ENCODE measurements at places on chromosomes 6 and 20.

GRCh38 chr20:20267685-20268370 is 100.1 kb upstream of the INSM1 start:
- DNase-seq, result no peak

DNA sequence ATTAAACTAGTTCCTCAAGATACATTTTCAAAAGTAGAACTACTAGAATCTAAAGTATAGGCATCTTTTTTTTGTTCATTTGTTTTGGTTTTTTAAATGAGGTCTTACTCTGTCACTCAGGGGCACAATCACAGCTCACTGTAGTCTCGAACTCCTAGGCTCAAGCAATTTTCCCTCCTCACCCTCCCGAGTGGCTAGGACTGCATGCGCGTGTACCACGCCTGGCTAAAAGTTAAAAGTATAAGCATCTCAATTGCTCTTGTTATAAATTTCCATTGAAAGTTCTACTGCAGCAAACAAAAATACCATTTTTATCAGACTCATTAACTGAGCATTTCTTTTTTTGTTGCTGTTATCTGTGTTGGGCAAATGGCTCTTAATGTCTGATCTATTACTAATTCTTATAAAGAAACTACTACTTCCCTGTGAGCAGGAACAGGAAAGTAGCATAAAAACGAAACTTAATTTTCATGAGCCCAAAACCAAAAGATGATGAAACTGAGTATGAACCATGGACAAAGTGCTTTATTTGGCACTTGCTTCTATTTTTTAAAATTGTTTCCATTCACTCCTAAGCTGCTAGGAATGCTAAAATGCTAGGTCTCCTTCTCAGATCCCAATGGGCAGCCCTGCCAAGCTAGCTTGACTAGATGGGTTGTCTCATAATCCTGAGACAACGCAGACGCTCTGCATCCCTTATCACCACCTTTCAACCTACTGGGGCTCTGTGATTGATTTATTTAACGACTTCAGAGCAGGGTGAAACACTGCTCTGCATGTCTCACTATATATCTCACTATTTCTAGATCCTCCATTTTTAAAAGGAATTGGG is 36.9 kb downstream of the TRPC4AP start:
- no peak for DNase-seq

DNA sequence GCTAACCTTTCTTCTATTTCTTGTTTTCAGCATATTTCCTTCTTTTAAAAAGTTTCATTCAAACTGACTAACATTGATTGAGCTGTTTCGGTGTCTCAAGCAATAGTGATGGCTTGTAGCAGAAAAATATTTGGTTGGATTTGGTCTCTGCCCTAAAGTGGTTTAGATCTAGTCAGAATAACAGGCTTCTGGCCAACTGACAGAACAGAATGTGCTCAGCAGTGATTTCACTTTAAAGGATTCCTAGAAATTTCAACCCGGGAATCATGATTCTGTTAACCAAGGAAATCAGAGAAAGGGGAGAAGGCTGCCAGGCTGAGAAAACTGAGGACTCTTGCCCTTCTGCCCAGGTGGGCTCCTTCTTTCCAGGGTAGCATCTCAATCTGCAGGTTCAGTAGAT is 16.6 kb upstream of the GSTA1 start:
- DNase-seq, result no peak

- no peak for DNase-seq
Measured at GRCh38 chr6:107633680-107634323, 143.9 kb downstream of the SOBP start.

GRCh38 chr6:129774697-129775447 is 64.9 kb upstream of the ARHGAP18 start:
- no peak for DNase-seq

- no peak for DNase-seq
Measured at GRCh38 chr20:25209911-25210310, 14.4 kb downstream of the ENTPD6 start.

DNA sequence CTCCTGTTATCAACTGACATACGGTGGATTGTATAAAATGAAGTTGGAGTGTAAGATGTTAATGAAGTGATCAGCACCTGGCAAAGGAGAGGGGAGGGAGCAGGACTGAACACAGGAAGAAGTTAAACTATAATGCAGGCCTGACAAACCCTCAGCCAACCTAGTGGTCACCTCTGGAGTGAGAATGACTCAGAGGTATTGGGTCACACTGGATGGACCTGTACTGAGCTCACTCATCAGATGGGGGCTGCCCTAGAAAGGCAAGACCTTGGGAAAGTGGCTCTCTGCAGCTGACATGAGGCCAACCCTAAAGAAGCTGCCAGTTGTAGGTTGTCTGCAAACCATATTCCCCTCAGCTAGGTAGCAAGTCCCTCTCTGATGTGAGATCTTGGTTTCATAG is 193.3 kb upstream of the HTR1E start:
- DNase-seq, result no peak

DNA sequence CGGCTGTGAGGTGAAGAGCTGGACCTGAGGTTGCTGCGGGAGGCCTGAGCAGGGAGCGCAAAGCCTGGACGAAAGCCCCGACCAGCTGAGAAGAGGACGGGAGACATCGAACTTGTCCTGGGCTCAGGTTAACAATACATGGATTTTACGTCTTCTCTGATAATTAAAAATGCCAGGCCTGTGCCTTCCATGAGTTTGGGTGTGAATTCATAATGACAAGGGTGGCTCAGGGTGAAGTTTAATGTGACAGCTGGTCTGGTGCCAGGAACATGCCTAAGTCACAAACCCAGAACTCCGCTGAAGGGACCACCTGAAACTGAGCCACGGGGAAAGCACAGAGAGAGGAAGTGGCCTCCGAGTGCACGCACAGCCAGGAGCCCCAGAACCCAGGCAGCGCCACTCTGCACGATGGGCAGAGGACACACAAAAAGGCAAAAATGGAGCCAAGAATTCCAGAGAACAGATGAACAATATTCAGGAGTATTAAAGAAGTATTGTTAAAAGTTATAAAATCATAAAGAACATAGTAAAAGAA is 150.1 kb upstream of the RPS6KA2 start:
- no peak for DNase-seq

DNA sequence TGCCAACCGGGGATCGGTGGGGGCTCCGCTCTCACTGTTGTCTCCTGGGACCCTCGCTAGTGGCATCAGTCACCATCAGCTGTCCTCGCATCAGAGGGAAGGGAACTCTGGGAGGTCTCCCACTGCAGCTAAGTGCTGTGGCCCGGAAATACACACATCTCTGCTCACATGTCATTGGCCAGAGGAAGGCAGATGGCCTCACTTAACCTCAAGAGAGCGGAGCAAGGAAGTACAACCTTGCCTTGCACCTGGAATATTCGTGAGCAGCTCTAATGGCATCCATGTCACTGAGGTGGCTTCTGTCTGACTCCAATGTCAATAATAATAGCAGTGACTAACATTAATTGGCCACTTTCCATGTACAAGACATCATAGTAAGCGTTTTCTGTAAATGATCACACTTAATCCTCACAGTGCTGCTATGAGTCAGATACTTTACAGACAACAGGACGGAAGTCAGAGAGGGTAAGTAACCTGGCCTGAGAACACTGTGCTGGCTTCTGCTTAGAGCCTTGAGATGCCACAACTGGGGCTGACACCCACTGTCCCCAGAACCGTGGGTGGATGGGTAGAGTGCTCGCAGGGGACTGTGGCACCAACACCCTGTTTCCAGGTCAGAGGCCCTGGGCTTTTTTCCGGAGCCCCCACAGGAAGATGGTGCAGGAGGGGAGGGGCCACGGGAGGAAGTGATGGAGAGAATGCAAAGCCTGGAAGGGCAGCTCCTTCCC is 6.0 kb downstream of the LHFPL5 start:
- DNase-seq, result peak; percentile 50

DNA sequence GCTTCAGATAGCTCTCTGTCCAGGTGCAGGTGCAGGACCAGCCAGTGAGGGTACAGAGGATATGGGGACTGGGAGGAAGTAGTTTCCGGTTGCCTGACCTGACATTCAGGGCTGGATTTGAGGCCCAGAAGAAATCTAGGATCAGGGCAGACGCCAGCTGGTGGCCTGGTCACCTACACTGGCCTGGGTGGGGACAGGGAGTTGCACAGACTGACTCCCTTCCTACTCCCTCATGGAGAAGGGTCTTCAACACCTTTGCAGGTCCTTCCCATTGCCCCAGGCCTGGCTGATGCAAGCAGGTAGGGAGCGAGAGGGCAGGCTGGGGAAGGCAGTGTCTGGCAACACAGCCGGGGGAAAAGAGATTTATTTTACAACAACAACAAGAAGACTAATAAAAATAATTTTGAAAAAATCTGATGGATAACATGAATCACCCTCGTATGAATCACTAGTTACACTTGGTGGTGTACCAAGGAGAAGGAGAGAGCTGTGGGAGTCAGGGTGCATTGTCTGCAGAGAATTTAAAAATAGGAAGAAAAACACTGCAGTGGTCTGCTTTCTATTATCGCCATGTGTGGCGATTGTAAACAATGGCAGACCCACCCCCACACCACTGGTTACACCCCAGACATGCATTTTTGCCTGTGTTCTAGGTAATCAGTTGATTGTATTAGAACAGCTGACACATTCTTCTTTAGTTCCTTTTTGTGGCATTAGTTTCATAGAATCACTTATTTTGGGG is 62.3 kb upstream of the SNX9 start:
- DNase-seq, result no peak

DNA sequence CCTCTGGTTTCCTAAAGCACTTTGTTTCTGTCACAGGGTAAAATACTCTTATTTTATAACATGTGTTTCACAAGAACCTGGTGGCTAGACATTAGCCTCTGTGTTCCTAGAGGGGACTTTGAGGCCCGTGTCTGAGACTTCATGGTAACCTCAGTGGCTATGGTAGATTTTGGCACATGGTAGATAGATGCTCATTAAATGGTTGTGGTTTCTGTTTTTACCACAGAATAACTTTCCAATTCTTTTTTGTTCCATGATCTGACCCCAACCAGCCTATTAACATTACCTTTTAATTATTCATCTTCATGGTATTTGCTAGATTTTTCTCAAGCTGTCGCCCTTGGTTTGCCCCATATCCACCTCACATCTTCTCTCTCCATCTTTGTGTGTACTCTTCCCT is 34.3 kb downstream of the CCN2 start:
- DNase-seq, result no peak

GRCh38 chr6:85670573-85670972 is 27.9 kb upstream of the SYNCRIP start:
- no peak for DNase-seq

- no peak for DNase-seq
Measured at GRCh38 chr6:138897031-138897430, 91.0 kb downstream of the REPS1 start.

- DNase-seq, result no peak
Measured at GRCh38 chr6:45789238-45789637, 226.4 kb downstream of the CLIC5 start.

DNA sequence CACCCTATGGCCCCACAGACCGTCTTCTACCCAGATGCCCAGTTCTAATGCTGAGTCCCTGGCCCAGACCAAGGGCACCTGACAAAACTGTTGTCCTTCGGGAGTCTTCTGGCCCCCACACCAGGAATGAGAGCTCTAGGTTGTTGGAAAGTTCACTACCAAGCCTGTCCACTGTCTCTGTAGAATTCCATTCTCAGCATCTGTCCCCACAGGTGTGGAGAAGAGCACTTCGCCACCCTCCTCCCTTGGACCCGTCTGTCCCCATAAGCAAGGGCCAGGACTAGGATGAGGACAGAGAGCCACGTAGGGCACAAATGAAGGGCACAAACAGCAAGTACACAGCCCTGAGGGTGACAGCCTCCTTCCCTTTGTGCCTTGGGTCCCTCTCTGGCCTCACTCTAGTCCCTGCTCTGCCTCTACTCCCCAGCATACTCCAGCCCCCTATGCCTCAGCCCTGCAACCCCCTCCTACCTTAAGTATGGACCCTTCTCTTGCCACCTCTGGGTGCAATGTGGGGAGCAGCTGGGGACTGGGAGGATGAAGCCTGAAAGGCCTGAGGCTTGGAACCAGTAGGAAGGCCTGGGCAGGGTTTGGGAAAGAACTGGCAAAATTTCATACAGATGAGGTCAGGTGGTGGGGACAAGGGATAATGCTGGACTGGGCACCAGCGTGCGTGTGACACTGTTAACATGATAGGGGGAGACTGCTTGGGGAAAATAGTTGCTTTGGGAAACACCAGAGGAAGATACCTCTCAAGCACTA is 4.3 kb downstream of the LZTS3 start:
- DNase-seq, result no peak

GRCh38 chr6:22828179-22829062 is 259.1 kb downstream of the HDGFL1 start:
- peak; percentile 32 for DNase-seq

- DNase-seq, result no peak
Measured at GRCh38 chr20:52015155-52015554, 176.4 kb downstream of the ZFP64 start.

DNA sequence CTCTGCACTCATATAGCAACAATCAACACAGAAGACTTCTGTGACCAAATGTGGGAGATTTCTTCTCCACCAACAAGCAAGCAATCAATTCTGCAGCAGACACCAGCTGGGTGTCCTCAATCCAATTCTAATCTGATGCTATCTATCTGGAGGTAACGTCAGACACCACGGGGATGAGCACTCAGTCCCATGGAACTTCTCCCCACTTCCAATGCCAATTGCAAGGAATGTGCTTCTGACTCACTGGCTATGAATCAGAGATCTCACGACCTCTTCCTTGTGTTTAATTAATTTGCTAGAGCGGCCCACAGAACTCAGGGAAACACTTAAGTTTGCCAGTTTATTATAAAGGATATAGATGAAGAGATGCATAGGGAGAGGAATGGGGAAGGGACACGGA is 103.5 kb upstream of the SIRPG start:
- no peak for DNase-seq

- no peak for DNase-seq
Measured at GRCh38 chr6:70735513-70735912, 67.8 kb downstream of the SMAP1 start.

- no peak for DNase-seq
Measured at GRCh38 chr6:105194591-105194990, 14.8 kb upstream of the POPDC3 start.

- DNase-seq, result no peak
Measured at GRCh38 chr6:13256266-13257001, 71.9 kb downstream of the TBC1D7 start.

DNA sequence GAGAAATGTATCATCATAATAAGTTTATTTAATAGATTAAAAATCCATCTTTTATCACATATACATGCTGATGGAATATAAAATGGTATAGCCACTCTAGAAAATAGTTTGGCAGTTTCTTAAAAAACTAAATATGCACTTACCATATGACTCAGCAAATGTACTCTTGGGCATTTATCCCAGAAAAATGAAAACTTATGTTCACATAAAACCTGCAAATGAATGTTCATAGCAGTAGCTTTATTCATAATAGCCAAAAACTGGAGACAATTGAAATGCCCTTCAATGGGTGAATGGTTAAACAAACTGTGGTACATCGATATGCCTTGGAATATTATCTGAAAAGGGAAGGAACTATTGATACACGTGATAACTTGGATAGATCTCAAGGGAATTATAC is 6.4 kb upstream of the NCOA7 start:
- no peak for DNase-seq

- no peak for DNase-seq
Measured at GRCh38 chr6:132673376-132674094, 14.6 kb upstream of the TAAR1 start.

GRCh38 chr6:98980819-98981218 is 33.1 kb upstream of the FBXL4 start:
- no peak for DNase-seq

Measured in DMS79 (cell line).